Activated CD4-positive, alpha-beta T cell treated with anti-CD3 and anti-CD28 coated beads, Interleukin-2, amount 50 U/mL, for 1 hour (primary cell): ENCODE measurements at places on chromosomes 2 and 18.
A peak's percentile ranks its signal among the peaks of the same experiment; 100 is the strongest.

GRCh38 chr18:44679914-44680272, 795 bp upstream of the SETBP1 start:
- peak; percentile 1 for DNase-seq

- no peak for DNase-seq
Observed at GRCh38 chr2:163368655-163369054, 367.2 kb downstream of the FIGN start.

- no peak for DNase-seq
Observed at GRCh38 chr2:117918608-117919007, 95.3 kb downstream of the CCDC93 start.

DNA sequence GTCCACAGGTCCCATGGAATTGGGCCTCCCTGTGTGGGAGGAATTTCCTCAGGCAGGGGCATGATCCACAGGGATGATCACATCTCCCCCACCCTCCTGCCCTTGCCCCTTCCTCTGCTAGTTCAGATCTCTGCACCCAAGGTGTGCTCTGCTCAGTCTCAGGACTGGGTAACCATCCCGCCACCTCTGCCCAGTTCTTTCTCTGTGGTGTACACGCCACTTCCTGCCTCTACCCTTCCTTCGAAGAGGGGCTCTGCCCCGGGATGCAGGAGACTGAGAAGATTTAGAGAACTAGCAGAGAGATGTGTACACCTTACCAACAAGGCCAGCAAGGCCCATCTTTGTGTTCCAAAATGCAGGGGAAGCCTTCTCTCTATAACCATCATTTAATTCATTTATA, 160.4 kb downstream of the CELF4 start:
- no peak for DNase-seq

DNA sequence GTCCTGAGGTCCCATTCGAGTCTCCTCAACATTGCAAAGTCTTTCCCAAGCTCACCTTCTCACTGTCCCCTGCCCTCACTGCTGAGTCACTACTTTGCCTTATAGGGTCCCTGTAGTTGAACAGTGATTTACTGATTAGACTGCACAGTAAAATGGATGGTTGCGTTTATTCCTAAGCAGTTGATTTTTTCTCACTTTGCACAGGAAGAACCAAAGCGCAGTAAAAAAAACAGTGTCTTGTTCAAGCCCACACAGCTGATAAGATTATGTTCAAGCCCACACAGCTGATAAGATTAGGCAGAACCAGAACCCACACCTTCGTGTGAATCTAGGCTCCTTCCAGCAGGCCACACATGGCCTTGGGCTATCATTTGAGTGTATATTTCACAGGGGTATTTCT, 215.3 kb upstream of the COPS8 start:
- no peak for DNase-seq

DNA sequence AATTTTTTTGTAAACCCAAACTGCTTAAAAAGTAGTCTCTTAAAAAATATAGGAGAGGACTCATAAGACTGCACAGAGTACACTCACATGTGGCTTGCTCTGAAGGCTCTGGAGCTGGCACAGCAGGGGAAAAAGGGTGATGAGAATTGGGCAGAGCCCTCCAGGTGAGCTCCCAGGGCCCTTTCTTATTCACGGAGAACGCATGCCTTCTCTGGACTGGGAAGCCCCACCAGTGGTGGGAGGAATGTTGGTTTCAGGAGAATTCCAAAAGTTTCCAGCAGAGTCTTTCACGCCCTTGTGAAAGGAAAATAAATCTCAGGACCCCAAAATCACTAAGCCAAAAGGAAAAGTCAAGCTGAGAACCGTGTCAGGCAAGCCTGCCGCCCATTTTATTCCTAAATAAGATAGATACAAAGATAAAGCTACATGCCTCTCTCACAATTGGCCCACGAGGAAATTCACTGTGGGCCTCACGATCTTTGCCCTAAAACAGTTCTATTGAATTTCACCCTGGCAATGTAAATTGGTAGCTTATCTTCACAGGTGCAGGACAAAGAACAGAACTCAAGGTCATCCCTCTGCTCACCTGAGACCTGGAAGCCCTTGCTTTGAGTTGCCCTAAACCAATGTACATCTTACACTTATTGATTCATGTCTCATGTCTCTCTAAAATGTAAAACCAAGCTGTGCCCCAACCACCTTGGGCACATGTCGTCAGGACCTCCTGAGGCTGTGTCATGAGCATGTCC, 15.5 kb upstream of the MC5R start:
- no peak for DNase-seq

- DNase-seq = no peak
Observed at GRCh38 chr2:36988008-36988407, 21.7 kb upstream of the STRN start.
